Muscle of leg (tissue), 16 donors: ENCODE measurements at places on chromosomes 7 and 10. TPM values are rescaled to one million over a fixed set of nuclear protein-coding genes. Genes with fewer than 3 reads are reported as not detected.

DNA sequence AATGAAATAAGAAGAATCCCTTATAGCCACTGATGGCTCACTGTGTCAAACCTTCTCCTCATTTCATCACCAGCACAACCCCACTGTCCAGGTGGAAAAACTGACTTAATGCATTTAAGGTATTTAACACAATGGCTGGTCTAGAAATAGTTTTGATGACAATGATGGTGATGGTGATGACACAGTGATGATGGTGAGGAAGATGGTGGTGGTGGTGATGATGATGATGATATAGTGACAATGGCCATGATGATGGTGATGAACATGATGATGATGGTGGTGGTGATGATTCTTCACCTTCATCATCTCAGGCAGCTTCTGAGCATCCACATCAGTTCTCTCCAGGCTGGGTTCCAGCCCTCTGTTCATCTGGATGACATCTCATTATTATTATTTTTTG lies 186.6 kb downstream of the TCERG1L start:
- H3K27ac ChIP-seq = no peak overlapping the region
- peaks cover 6% of the 10 kb centered on the region for H3K27me3 ChIP-seq

DNA sequence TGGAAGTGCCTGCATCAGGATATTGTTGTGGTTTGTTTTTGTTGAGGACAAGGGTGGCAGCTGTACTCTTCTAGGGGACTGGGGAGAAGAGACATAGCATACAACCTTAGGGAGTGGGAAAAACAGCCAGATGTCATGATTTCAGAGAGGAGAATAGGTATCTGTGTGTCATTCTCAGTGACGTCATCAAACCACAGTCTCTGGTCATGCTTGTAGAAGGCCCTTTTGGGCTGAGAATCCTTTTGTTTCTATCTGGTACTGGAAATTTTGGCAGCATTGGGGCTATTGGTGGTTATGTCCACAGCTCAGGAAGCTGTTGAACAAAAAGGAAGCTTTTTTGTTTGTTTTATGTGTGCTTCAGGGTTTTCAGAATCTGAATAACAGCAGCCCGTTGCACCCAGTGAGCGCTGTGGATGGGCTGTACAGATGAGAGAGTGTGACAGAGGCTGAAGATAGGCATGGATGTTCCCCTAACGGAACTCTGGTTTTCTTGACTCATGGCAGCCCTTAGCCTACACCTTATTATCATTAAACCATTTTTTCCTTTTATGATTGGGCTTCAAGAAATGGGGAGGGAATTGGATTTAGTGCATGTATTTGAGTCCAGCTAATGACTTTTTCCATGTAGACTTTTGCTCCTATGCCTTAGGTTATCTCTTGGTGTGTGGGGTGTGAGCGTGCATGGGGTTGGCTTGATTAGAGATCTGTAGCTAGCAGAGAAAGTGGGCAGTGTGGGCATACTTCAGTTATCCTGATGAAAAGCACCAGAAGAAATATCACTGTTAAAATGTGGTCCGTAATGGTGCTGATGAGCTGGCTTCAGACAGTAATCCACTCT lies 65.7 kb downstream of the SND1 start:
- H3K36me3 ChIP-seq = peaks cover 30% of the 10 kb centered on the region
- H3K27ac ChIP-seq = no peak overlapping the region
- H3K27me3 ChIP-seq = no peaks in the 10 kb centered on the region
- no peak overlapping the region for H3K4me3 ChIP-seq
- no peak for DNase-seq
- H3K4me1 ChIP-seq = no peaks in the 10 kb centered on the region

GRCh38 chr7:122719010-122719578 lies 16.4 kb upstream of the RNF148 start:
- no peak for DNase-seq
- no peaks in the 10 kb centered on the region for H3K4me1 ChIP-seq
- no peak overlapping the region for H3K27ac ChIP-seq
- no peak overlapping the region for H3K4me3 ChIP-seq
- no peaks in the 10 kb centered on the region for H3K36me3 ChIP-seq

Gene TRIM50
- 0.44 TPM for total RNA-seq

- no peak overlapping the region for H3K4me3 ChIP-seq
- no peaks in the 10 kb centered on the region for H3K27me3 ChIP-seq
- H3K4me1 ChIP-seq = no peaks in the 10 kb centered on the region
- no peak overlapping the region for H3K27ac ChIP-seq
- H3K36me3 ChIP-seq = no peaks in the 10 kb centered on the region
Observed at GRCh38 chr7:104089612-104090011, 100.2 kb upstream of the RELN start.

GRCh38 chr10:129658376-129659072 lies 191.5 kb downstream of the MGMT start:
- H3K4me3 ChIP-seq = no peak overlapping the region
- peak; percentile 54 for DNase-seq
- no peaks in the 10 kb centered on the region for H3K36me3 ChIP-seq
- H3K27ac ChIP-seq = no peak overlapping the region

DNA sequence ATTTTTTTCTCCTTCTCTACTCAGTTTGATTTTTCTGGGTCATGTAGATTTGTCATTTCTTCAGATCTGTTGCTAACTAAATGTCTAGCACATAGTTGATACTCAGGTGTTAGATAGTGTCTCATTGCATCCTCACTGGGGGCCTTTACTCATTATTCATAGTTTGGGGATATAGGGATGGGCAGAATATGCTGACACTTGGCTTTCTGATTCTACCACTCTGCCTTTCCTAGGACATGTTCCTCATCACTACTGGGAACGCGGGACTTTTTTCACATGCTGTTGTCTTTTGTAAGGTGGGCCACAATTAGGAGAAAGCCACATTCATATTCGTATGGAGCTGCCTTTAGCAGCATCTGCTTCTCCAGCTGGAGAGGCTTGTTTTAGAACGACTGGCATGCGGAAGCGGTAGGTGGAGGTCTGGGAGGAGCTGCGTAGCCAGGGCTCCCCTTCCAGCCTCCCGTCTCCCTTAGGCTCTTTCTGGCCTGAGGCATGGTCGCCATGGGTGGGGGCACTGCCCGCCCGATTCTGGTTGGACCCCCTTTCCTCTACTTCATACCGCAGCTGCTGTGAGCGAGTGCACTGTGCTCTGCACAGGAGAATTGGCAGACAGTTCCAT lies 78.8 kb downstream of the SND1 start:
- H3K4me1 ChIP-seq = no peaks in the 10 kb centered on the region
- H3K27ac ChIP-seq = no peak overlapping the region
- peaks cover 30% of the 10 kb centered on the region for H3K36me3 ChIP-seq
- no peaks in the 10 kb centered on the region for H3K27me3 ChIP-seq
- no peak overlapping the region for H3K4me3 ChIP-seq

Gene SLC18A3
- not detected for total RNA-seq

DNA sequence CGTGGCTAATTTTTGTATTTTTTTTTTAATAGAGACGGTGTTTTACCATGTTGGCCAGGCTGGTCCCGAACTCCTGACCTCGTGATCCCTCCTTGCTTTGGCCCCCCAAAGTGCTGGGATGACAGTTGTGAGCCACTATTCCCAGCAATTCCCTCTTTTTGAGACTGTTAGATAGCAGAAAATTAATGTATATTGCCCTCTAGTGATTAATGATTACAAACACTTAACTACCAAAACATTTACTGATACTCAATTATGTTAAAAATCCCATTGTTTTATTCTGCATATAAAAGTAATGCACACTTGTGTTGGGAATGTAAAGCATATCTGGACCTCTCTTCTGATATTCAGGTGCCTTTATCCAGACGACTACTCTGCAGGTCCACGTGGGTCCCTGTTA lies 41.2 kb upstream of the COBL start:
- H3K27ac ChIP-seq = no peak overlapping the region
- peaks cover 3% of the 10 kb centered on the region for H3K4me1 ChIP-seq
- no peaks in the 10 kb centered on the region for H3K36me3 ChIP-seq
- no peak for DNase-seq

- H3K4me3 ChIP-seq = no peak overlapping the region
- H3K36me3 ChIP-seq = no peaks in the 10 kb centered on the region
- peaks cover 7% of the 10 kb centered on the region for H3K4me1 ChIP-seq
Observed at GRCh38 chr10:109974504-109975191, 33.1 kb upstream of the ADD3 start.

Gene CAV2
- total RNA-seq = 33.6 TPM

Gene PALD1
- 15.9 TPM for total RNA-seq

DNA sequence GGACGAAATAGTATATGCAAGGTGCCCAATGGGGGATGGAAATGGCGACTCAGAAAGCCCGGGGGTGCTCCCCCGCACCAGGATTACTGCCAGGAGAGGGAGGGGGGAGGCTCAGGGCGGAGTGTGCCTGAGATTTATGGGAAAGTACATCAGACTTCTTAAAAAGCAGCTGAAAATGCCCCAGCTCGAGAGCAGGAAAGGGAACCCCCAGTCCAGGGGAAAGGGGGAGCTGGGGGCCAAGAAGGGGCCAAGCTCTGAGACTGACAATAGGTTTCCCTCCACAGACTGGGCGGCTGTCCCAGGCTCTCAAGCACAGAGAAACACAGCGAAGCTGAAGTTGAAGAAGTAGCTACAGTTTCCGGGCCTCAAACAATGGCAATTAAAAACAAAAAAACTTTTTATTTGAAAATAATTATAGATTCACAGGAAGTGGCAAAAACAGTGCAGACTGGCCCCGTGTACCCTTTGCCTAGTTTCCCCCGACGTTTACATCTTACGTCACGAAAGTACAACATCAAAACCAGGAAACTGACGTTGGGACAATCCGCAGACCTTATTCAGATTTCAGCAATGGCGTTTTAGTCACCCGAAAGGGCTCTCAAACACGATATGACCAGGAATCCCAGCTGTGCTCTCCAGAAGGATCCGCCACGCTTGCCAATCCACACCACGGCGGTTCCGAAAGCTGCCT lies 83.9 kb upstream of the FGFR2 start:
- H3K36me3 ChIP-seq = no peaks in the 10 kb centered on the region
- no peak overlapping the region for H3K27ac ChIP-seq
- no peak overlapping the region for H3K4me3 ChIP-seq

Gene IMPDH1
- total RNA-seq = 16.5 TPM

DNA sequence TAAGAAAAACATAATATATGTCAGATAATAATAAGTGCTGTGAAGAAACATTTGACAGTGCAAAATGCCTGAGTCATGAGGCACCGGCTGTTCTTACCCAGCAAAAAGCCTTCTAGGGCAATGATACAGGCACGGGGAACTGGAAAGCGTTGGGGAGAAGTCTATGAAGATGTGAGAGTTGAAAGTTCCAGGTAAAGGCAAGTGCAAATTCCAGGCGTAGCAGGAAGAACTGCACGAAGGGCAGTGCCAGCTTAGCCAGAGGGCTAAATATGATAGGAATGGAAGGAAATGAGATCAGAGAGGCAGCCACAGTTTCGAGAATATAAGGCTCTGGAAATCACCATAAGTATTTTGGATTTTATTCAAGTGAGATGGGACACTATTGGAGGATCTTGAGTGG lies 87.0 kb downstream of the IPMK start:
- H3K4me3 ChIP-seq = no peak overlapping the region
- H3K27me3 ChIP-seq = no peaks in the 10 kb centered on the region
- no peaks in the 10 kb centered on the region for H3K36me3 ChIP-seq
- no peaks in the 10 kb centered on the region for H3K4me1 ChIP-seq

DNA sequence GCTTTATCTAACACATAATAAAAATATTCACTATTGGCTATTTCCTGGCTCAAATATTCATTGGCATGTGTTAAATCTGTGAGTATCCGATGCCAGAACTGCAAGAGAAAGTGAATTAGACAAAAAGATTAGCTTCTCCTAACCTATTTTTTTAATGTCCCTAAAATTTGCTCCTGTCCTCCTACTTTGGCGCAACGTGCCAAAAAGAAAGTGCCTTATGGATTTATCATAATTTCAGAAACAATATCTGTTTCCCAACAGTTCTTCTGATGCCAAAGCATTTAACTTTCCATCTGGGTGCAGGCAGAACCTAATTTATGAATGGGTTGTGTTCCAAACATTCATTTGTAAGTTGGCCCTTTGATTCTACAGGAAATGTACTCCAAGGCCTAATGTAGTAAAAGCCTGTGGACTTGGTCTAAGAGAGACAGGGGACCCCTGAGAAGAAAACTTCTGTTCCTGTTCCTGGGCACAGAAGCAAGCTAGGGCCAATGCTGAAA lies 15.4 kb downstream of the PIP4K2A start:
- H3K36me3 ChIP-seq = no peaks in the 10 kb centered on the region
- DNase-seq = no peak
- H3K27me3 ChIP-seq = no peaks in the 10 kb centered on the region
- H3K4me1 ChIP-seq = peaks cover 6% of the 10 kb centered on the region
- no peak overlapping the region for H3K4me3 ChIP-seq
- no peak overlapping the region for H3K27ac ChIP-seq

DNA sequence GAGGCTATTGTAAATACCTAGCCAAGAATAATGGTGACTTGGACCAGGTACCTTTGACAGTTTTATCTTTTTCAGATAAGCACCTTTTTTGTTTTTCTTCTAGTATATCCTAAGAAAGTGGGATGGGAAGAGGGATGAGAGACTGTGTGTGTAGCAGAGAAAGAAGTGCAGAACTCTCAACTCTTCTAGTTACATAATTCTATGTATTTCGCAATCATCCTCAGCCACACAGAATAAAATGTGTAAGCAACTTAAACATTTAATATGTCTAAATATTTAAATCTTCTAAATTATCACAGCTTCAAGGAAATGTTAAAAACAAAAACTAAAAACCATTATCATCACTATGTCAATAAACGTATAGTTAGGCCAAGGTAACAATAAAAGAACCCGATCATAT lies 42.6 kb upstream of the GSAP start:
- H3K4me1 ChIP-seq = peaks cover 4% of the 10 kb centered on the region
- no peak overlapping the region for H3K4me3 ChIP-seq
- H3K36me3 ChIP-seq = no peaks in the 10 kb centered on the region
- no peak for DNase-seq

Gene CFAP69
- 3.6 TPM for total RNA-seq

Gene TBL2
- total RNA-seq = 37.5 TPM

DNA sequence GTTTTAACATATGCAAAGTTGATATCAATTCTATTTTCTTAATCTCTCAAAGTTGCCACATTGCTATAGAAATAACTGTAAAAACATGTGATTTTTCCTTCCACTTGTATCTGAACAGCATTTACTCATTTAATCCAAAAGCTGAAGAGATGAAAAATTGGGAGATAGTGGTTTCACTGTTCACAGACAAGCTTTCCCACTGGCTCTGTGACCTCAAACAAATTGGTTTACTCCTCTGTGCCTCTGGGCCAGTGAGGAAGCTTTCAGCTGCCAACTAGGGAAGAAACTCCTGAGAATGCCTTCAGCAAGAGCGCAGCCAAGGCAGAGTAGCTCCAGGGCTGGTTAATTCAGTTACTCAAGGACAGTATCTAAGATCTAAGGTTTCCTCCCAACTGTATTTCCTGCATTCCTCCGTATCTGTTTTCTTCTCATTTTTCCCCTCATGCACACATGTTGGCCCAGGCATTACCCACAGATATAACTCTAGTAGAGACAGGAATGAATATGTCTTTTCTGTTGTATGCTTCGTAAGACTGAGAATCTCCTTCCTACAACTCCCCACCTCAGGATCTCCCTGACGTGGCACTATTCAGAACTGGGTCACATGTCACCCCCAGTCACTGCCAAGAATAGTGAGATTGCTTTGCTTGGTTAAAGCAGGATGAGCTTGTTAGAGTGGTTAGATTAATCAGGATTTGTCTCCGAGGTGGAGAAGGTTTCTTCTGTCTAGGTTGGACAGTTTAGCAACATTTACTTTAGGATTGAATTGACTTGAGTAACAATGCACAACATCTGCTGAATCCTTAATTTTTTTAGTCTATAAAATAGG lies 315.7 kb downstream of the NRG3 start:
- no peaks in the 10 kb centered on the region for H3K4me1 ChIP-seq
- H3K36me3 ChIP-seq = no peaks in the 10 kb centered on the region
- no peak overlapping the region for H3K27ac ChIP-seq
- no peak overlapping the region for H3K4me3 ChIP-seq
- H3K27me3 ChIP-seq = no peaks in the 10 kb centered on the region
